SIG-M5 (cell line): ENCODE measurements at places on chromosomes 5 and 9.

DNA sequence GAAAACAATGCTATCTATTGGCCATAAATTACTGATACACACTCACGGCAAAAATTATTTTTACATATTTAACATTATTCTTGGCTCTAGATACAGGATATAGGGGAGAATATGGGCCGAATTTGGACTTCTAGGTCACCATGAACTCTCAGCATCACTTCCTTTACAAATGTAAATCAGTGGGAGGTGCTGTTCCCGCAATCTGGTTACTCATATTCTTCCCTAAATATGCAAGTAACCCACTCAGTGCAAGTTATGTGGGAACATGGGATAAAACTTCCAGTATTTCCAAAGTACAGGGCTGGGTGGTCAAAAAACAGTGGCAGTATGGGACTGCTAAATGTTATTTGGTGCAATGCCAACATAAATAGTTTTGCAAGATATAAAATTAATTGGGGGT, 145.6 kb downstream of the PPP2R2B start:
- no peak for DNase-seq

DNA sequence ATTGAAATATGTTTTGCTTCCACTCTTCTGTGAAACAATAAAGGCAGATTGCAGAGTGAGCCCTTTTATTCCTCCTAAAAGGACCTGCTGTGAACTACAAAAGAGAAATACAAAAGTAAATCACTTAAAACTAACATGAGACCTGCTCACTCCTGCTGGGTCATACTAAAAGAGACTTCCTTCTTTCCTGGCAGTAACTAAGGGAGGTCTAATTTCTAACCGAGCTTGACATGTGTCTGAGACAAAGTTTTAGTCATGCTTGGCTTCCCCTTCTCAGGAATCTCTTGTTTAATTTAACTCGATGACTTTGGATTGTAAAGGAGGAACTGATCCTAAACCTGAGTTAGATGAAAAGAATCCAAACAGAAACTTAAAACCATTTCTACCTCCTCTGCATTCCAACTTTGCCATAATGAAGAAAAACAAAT, 86.4 kb upstream of the CDH6 start:
- DNase-seq, result no peak

- no peak for DNase-seq
These were observed 53.1 kb upstream of the GRIN3A start for GRCh38 chr9:101791533-101791932.

GRCh38 chr9:124593200-124593599, 86.0 kb upstream of the NR5A1 start:
- no peak for DNase-seq

DNA sequence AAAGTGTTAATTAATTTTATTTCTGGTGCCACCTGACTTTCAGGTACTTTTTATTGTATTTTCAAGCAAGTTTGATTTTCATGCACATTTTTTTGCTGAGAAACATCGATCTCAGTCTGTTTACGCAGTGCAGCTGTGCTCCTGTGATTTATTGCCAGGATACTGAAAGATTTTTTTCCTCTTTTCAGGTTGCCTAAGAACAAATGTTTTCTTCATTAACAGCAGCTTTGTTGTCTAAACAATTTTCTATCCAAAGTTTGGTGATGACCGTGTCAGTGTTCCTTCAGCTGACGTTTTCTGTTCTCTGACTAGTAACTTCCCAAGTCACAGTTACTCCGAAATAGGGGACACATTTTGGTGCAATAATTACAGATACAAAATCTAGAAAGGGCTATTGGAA, 78.1 kb downstream of the VCAN start:
- DNase-seq, result no peak
